Stimulated activated CD8-positive, alpha-beta memory T cell treated with anti-CD3 and anti-CD28 coated beads, Interleukin-15, amount 100 ng/mL, for 4 hours (primary cell): ENCODE measurements at places on chromosomes 5 and 9.

DNA sequence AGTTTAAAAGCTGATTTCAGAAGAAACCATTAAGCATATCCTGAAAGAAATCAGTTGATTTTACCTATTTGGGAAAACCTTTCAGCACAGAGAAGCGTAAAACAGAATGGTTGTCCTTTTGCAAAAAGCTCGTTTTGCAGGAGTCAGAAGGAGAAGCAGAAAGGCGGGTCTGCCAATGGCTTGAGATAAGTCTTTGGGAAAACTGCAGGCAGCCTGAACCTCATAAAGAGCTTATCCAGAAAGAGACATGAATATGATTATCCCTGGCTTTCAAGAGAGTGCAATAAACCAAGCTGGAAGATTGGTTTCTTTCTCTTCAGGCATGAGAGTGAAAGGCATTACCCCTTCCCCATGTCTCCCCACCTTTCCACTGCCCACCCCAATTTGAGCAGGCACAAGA is 353.3 kb downstream of the ARHGEF28 start:
- no peak for DNase-seq

DNA sequence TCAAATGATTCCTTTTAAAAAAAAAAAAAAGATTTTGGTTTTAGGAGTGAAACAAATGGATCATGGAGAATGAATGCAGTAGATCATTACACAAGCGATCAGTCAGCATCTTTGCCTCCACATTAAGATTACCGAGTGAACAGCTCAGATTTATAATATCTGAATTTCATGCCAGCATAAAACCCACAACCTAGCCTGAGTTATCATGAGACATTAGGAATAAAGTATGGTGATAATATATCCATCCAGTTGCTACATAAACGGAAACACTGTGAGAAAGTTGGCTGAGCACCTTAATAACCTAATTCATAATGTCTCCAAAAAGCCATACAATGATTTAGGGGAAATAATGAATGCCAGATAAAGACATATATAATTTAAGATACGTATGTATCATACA is 553.1 kb upstream of the TUSC1 start:
- no peak for DNase-seq

GRCh38 chr5:139468421-139468931 is 2.3 kb upstream of the SMIM33 start:
- no peak for DNase-seq

DNA sequence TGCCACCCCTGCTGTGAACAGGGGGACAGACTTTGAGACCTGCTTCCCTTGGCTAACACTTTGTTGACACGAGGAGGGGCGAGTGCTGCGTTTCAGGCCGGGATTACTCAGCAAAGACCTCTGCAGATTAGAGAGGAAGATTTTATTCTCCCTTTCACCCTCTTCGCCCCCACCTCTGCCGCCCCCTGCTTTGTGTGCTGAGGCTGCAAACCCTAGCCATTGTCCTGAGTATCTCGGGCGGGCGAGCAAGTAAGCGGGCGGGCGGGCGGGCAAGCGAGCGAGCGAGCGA is 6.0 kb downstream of the ISL1 start:
- no peak for DNase-seq

DNA sequence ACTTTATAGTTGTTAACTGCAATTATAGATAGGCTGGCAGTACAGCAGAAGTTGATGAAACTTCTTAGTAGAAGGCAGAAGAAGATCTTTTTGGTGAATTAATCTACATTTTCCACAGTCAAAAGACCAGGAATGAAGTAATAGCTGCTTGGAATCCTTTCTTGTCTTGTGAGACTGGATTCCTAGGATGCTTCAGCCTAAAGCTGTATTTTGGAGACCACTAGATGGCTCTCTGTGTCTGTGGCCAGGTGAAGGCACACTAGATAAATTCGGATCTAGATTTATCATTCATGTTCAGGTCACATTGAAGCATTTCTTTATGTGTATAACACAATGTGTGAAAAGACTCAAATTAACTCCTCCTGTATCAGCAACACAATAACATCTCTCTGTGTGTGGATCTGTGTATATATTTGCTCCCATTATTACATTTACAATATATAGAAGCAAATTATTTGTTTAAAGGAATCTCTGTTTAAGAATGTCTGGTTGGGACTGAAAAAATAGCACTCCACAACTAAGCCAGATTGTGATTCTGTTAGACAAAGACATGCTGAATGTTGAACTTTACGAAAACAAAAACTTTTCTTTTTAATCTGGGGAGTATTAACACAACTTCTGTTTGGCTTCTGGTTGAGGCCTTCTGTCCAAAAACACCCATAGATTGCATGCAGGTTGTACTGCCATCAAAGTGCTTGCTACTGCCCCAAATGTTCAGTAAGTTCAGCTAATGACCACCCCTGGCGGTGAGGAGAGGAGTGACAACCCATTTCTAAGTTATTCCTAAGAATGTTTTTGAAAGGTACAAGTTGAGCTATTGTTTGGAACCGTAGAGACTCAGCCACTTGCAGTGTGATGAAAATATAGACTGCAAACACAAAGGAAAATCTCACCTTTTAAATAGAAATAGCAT is 10.6 kb downstream of the GRIN3A start:
- no peak for DNase-seq

- DNase-seq = no peak
Observed at GRCh38 chr5:102986074-102986473, 133.9 kb downstream of the GIN1 start.

DNA sequence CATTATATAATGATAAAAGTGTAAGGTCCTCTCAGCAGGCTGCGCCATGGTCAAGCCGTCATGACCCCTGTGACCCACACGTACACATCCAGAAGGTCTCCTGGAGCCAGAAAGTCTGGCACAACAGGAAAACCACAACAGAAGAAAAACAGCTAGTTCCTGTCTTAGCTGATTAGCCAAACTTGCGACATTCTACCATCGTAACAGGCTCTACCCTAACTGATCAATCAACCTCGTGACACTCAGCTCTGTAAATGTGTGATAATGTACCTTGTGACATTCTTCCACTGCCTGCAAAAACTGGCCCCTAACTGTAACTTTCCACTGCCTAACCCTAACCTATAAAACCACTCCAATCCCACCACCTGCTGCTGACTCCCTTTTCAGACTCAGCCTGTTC is 316.4 kb upstream of the TUSC1 start:
- DNase-seq = no peak

- no peak for DNase-seq
Observed at GRCh38 chr5:177111720-177112394, 21.7 kb upstream of the NSD1 start.

GRCh38 chr5:121805911-121806310 is 45.8 kb upstream of the FTMT start:
- DNase-seq = no peak

GRCh38 chr9:78064075-78064474 is 32.5 kb upstream of the GNAQ start:
- no peak for DNase-seq

- no peak for DNase-seq
Observed at GRCh38 chr5:35066260-35066795, 18.6 kb upstream of the AGXT2 start.

GRCh38 chr5:132405646-132406045 is 36.1 kb downstream of the SLC22A5 start:
- no peak for DNase-seq

DNA sequence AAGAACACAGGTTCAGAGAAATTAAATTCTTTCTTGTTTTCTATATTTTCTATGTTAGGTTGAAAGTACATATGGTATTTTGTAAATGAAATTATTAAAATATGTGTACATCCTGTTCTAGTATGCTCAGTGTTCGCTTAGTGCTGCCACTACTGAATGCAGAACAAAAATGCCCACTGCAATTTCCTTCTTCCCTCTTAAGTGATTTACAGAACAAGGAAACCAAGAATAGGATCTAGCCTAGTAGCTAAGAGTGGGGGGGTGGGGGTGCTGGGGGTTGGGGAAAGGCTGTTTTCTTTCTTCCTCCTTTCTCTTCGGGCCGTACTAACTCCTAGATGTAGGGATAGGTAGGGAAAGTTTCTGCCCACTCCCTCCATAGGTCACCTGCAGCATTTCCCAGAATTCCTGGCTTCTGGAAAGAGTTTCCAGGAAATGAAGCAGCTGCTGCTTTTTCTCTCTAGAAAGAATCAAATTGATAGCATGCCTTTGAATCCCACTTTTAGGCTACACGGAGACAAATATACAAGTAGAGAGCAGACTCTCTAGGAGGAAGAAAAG is 15.7 kb downstream of the SPATA9 start:
- no peak for DNase-seq

GRCh38 chr5:128539038-128539429 is 989 bp upstream of the FBN2 start:
- no peak for DNase-seq

GRCh38 chr5:12125895-12126294 is 221.6 kb upstream of the CTNND2 start:
- no peak for DNase-seq

- no peak for DNase-seq
Observed at GRCh38 chr9:96139592-96140295, 162.2 kb downstream of the HSD17B3 start.

DNA sequence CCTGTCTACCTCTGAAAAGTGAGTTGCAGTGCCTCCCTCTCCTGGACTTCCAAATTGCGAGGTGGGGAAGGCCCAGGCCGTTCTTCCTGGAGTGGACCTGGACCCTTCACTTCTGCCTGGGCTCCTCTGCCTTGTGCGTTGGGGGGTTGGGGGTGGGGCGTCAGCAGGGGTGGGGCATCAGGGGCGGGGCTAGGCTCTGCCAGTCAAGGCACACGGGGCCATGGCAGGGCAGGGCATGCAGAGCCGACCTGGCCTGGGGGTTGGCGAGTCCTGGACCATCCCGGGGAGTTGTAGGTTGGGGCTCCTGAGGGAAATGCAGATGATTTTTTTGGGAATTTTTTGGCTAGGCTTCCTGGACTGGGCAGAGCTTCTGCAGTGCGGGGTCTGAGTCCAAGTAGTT is 87.1 kb downstream of the EHMT1 start:
- DNase-seq = no peak

- DNase-seq = no peak
Observed at GRCh38 chr9:127910613-127911205, 6.1 kb downstream of the ST6GALNAC4 start.

DNA sequence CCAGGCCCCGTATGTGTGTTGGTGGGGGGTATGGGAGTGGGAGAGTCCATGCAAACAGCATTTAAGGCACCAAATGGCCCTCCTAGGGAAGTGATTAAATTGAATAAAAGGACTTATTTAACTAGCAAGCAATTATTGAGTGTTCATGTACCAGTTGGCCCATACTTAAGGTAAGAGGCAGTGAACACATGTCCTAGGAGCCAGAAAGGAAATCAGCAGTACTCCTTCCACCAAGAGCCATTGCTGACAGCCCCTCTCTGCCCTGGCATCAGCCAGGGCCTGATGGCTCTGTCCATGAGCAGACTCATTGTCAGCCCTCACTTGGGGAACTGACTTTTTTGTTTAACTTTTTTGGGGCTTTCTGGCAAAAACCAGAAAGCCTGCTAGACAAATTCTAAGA is 10.4 kb upstream of the SHROOM1 start:
- DNase-seq = no peak

DNA sequence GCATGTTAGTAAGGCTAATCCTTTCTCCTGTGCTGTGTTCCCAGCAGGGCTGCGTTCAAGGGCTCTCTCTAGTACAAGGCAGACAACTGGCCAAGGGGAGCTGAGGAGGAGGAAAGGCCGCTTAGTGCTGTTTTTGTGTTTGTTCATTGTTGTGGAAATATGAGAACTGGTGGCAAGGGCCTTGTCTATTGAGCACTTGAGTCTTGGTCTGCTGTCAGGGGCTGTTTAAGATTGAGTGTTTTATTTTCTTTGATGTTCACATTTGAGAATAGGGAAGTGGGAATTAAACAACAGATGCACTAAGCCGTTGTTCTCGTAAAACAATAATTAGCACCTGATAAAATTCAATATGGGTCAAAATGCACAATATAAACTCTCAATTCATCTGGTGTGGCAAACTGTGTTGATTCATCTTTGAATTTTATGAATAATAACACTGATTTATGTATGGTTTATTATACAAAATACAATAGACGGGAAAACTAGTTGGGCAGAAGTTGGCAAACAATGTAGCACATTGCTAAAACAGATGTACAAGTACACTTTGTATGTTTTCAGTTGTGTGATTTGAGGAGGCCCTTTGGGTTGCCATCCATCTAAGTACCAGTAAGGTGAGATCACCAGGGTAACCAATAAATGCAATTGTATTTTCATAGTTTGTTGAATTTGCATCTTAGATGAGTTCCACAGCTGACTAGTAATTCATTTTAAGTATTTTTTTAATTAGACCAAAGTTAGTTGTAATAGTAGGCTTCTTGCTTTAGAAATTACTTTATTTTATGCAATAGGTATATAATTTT is 97.6 kb upstream of the GRHPR start:
- DNase-seq = no peak

DNA sequence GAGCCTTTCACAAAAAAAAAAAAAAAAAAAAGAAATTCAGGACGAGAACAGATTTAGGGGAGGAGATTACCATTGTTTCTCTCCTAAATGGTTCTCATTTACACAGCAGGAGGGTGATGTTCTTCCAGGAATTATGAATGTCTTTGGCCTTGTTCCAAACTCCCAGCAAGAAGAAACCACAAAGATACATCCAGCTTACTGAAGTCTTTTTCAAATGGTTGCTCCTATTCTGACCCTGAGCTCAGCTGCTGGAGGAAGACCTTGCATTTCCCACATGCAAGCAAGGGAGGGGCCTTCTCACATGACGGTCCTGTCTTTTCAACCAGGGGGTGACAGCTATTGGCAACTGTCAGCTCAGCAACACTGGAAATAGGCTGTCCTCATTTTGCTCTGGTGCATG is 203.0 kb upstream of the VLDLR start:
- DNase-seq = no peak

GRCh38 chr9:133707065-133707762 is 30.9 kb downstream of the SARDH start:
- no peak for DNase-seq

DNA sequence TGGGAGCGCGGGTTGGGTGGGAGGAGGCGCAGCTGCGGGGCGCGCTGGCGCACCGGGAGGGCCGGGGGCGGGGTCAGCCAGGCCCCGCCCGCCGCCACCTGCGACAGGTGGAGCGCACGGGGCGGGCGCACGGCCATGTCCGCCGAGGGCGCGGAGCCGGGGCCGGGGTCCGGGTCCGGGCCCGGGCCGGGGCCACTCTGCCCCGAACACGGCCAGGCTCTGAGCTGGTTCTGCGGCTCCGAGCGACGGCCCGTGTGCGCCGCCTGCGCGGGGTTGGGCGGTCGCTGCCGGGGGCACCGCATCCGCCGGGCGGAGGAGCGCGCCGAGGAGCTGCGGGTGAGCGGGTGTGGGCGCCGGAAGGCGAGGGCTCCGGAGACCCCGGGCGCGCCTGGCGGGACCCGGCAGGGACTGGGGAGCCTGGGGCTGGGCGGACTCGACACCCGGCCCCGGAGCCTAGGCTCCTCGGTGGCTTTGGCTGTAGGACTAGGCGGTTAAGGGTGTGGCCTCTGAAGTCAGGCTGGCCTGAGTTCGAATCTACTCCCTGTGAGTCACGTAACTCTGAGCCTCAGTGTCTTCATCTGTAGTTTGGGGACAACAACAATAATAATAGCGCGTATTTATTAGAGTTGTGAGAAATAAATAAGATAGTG is at the start of gene BSPRY:
BSPRY (plus strand) TSS at position 97 of the 650 bp plus-strand sequence; CDS start at position 136, 39 bp downstream.
- DNase-seq = no peak

- DNase-seq = no peak
Observed at GRCh38 chr9:134605351-134605965, 36.1 kb upstream of the COL5A1 start.

- no peak for DNase-seq
Observed at GRCh38 chr5:69265931-69266330, 31.2 kb downstream of the CDK7 start.

- DNase-seq = no peak
Observed at GRCh38 chr5:103327893-103328292, 69.3 kb downstream of the MACIR start.
